OCI-M1 (cell line): ENCODE measurements at places on chromosomes 2 and 18.

GRCh38 chr2:204680576-204680975 is 135.3 kb downstream of the PARD3B start:
- DNase-seq, result no peak

GRCh38 chr2:66577321-66578053 is 142.6 kb downstream of the MEIS1 start:
- no peak for DNase-seq

DNA sequence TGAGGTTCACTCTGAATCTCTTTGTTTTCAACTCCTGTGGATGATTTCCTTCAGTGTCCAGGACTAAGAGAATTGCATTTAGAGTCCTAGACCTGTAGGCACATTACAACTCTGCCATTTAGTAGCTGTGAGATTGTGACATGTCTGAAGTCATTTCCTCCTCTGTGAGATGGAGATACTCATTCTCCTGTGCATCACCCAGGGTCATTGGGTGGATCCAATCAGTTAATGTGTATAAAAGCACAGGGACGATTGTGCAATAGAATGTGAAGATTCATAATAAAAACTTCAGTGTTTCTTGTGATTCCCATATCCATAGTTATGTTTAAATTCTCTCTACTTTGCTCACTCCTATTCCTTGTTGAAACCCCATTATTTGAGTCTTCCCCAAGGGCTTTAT is 113.6 kb downstream of the DIS3L2 start:
- peak; percentile 28 for DNase-seq

DNA sequence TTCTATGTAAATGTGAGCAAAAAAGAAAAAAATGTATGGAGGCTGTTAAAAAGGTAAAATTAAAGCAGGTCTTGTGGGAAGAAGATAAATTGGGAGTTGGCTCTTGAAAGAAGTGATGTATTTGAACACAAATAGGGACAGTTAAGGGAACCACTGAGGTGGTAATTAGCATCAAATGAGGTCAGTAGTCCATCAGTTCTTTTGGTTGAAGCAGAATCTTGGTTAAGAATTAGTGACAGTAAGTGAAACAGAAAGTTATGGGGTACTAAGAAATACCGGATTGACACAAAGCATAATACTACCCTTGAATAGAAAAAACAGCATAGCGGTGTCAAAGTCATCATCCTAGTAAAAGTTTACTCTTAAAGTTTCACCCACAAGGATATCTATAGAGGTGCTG is 352.6 kb upstream of the VRK2 start:
- DNase-seq, result no peak

GRCh38 chr18:41642756-41643155 is 312.3 kb upstream of the PIK3C3 start:
- DNase-seq, result no peak

DNA sequence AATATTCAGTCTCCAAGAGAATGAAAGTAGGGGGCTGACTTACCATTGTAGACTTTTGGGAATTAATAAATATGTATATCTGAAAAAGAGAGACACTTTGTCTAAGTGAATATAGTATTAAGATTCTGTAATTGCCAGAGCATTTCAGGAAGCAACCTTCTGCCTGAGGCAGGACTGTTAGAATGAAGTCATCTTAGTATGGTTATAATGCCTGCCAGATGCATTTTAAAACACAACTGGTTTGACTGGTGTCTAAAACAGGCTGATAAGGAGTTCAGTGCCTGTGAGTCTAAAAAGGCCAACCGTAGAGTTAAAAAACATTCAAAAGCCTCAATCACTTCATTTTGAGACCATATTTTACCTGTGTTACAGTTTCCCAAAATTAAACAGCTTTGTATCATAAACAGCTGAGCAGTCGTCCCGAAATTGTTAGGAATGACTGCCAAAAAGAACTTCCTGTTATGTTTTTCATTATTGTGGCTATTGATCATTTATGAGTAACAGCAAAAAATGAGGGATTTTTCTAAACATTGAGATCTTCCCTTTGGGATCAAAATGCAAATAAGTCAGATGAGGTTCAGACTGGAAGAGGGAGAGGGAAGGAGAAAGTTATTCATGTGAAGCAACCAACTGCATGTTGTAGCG is 443.9 kb downstream of the PID1 start:
- DNase-seq, result no peak

DNA sequence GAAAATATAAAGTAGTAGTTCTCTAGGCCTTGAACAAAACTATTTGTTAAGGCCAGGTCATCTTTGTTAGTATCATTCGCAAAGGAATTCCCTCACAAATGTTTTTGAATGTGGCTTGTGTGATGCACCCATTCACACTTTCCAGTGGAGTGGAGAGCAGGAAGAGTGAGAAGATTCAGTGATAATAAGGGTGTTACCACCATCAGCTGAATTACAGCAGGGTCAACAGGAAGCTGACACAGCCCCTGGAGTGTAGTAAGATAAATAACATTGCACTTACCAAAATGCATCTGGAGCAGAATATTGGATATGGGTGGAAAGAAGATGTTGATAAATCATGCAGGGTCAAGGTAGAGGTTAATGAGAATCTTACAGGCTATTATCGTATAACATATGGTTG is 231.0 kb downstream of the DSC3 start:
- DNase-seq, result no peak

GRCh38 chr2:134275058-134275862 is 21.4 kb downstream of the MGAT5 start:
- no peak for DNase-seq

- DNase-seq, result peak; percentile 18
These were observed 125.0 kb downstream of the SETBP1 start for GRCh38 chr18:44805643-44806042.

- DNase-seq, result no peak
These were observed 18.7 kb upstream of the TMBIM1 start for GRCh38 chr2:218310853-218311540.

- DNase-seq, result no peak
These were observed 402.0 kb upstream of the UBE2E3 start for GRCh38 chr2:180578441-180578840.

DNA sequence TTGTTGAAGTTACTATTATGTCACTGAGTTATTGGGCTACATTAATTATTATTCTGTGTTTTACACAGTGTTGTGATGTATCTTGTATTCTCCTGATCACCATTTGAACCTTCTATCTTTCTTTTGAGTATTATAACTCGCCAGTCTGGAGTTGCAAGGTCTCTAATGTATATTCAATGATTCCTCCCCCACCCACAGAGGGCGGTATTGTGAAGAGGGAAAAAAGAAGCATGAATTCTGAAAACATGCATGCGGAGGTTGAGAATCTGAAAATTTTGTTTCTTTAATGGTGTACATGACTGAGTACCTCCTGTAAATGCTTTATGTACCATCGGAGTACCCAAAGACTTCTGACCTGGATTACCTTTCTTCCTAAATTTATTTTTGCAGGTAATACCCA is 266.6 kb downstream of the NR4A2 start:
- peak; percentile 50 for DNase-seq

- no peak for DNase-seq
These were observed 6.8 kb upstream of the PRSS56 start for GRCh38 chr2:232513353-232513752.

DNA sequence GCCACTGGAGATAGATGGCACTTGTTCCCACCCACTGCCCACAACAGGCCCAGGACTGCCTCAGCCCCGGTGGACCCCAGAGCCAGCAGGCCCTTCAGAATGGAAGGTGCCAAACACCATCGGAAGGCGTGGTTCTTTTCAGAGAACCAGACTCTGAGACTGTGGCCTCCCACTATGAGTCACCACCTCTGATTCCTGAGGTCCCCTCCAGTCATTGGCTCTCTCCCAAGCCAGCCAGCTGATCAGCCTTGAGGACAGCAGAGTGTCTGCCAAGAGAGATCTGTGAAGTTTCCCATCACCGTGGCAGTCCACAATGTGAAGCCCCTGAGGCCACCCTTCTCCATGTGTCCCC is 10.4 kb upstream of the MAP3K2 start:
- DNase-seq, result peak; percentile 92

GRCh38 chr2:17584689-17585088 is 44.2 kb downstream of the VSNL1 start:
- DNase-seq, result no peak

DNA sequence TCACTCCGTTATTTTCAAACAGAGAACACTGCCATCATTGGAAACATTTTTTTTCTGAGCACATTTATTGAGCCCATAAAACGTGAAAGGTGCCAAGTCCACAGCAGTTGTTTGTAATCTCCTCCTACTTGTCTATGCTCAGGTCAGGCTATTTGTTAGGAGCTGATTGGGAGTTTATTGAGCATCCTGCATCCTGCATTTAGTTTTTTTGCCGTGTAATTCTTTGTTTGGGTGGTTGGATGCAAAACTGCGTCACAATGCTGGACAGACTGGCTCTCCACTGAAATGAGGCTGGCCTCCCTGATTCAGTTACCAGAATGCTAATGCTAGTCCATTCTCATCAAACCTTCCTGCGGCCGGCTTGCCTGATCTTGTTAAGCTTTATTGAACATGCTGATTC is 71.4 kb downstream of the RAPGEF4 start:
- no peak for DNase-seq
